ENCODE measurements at places on chromosomes 4 and X.

DNA sequence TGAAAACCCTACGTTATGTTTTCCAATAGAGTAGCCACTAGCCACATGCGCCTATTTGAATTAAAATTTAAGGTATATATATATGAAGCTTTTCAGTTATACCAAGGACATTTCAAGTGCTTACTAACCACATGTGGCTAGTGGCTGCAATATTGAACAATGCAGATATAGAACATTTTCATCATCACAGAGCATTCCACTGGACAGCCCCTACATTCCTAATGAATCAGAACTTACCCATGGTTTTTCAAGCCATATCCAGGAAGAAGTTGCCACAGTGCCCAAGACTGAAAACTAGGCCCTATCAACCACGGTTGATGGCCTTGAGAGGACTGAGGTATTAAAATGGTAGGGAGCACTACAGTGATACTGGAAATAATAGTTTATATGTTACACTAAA is 29.7 kb downstream of the NEK1 start:
- DNase-seq = no peak

DNA sequence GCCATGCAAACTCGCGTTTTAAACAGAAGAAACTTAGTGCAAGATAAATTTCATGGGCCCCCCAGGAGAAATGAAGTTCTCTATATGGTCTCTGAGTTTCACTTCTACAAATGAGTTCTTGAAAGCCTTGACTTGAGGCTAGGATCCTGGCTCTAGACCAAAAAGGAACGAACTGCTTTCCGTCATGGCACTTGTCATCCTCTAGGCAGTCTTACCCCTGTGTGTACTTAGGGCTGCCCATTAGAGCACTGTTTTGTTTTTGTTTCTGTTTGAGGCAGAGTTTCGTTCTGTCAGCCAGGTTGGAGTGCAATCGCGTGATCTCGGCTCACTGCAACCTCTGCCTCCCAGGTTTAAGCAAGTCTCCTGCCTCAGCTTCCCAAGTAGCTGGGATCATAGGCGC is 29.0 kb downstream of the RNF4 start:
- no peak for DNase-seq

- no peak for DNase-seq
Observed at GRCh38 chr4:175927121-175927520, 115.1 kb upstream of the GPM6A start.

- DNase-seq = no peak
Observed at GRCh38 chrX:44068043-44068442, 94.9 kb upstream of the NDP start.

GRCh38 chr4:26061248-26061986 is 147.4 kb downstream of the SMIM20 start:
- DNase-seq = no peak

GRCh38 chrX:39614680-39614998 is 483.1 kb downstream of the BCOR start:
- DNase-seq = no peak

DNA sequence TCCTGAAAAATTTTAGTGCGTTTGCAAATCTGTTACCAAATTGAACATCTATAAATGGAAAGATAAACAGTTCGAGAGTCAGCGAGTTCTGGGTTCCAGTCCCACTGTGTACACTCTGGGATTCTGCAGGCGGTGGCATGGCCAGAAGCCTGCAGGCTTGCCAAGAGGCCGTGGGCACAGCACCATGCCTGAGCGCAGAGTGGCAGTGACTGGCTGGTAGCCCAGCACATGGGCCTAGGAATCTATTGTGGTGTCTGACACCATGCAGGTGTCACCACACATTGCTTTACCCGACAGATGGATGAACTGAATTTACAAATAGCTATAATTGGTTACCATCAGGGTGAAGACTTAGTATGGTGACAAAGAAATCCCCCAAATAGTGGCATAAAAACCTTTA is 71.7 kb upstream of the TLR3 start:
- no peak for DNase-seq

DNA sequence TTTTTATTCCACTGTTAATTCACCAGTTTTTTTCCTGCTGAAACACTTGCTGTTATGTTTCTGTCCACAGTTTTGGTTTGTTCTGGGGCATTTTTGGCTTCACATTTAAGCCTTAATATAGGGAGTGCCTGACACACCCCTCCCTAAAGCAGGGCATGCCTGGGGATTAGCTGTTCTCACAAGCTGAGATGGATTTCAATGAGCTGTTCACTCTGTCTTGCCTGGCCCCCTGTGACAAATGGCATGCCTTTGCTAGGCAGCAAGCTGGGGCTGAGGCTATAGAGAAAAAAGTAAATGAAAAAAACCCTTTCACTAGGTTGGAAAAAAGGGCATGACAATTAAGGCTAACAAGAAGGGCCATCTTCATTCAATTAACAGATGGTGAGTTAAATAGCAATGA is 22.4 kb downstream of the LPAR4 start:
- DNase-seq = no peak

DNA sequence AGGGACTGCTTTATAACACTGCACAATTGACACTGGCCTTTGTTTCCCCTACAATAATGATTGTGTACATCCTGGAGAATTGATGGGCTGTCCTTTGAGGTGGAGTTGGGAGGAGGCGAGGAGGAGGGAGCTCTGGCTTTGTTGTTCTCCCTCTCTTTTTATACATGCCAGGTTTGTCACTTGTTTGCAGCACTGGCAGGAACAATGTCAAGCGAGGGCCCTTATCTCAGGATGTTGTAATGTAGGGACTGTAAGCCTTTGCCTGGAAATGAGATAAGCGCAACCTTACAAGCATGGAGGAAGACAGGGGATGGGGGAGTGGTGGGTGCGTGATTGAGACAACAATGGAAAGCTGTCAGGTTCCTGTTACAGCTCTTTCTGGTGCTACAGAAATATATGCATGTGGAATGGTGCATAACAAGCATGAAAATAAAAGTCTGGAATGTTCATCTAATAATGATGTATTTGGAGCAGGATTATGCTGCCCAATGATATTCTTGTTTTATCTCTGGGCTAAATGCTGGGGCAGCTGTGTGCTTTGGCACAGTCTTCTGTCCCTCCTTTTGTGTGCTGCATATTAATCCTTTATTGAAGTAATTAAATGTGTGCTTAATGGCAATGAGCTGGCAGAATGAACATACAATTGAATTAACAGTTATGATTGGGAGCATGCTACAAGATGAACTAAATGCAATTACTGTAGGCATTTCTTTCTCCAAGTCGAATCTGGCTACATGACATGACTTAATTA is 294.4 kb downstream of the GPAT3 start:
- peak; percentile 51 for DNase-seq

DNA sequence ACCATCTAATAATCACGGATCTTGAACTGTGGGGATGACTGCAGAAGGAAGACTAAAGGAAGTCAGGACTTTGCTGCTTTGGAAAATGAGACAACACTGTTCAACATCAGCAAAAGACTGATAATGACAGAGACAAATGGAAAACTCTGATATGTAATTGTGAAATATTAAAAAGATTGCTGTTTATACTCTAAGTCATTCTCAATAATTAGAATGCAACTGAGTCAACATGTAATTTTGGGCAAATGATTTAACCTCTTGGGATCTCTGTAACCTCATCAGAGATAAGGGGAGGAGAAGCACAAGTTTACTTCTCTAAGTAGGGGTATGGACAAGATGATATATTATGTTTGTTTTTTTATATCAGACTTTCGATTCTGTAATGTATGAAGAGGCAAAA is 121.9 kb downstream of the GASK1B start:
- DNase-seq = no peak

DNA sequence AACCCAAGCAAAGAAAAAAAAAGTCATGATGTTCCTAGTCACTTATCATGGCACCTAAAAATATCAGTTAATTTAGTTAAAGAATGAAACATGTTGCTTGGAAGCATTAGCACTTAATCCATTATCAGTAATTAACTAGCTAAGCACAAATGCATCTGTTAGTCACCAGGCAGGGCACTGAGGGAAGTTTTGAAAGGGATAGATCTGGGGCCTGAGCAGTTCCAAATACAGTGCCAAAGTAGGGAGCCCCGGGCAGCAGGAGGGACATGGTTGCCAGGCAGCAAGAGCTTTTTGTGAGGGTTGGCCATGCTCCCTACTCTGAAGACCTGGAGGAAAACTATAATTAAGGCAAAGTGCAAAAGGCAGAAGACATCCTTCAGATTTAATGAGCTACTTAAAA is 62.0 kb downstream of the PHKA1 start:
- DNase-seq = no peak

DNA sequence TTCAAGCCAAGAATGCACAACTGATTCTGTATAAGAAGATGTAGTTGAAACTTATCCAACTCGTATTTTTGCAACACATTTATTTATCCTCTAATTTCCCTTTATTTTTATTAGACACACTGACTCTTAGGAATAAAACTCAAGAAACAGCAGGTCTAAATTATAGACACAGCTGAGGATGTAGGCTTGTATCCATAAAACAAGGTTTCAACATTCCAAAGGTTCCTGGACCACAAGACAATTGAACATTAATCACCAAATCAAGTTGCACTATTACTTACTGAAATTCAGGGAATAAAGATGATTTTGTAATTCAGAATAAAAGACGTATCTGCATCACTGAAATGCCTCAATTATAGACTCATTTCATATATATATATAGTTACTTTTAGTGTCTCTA is 683.5 kb upstream of the GRIA3 start:
- DNase-seq = no peak

DNA sequence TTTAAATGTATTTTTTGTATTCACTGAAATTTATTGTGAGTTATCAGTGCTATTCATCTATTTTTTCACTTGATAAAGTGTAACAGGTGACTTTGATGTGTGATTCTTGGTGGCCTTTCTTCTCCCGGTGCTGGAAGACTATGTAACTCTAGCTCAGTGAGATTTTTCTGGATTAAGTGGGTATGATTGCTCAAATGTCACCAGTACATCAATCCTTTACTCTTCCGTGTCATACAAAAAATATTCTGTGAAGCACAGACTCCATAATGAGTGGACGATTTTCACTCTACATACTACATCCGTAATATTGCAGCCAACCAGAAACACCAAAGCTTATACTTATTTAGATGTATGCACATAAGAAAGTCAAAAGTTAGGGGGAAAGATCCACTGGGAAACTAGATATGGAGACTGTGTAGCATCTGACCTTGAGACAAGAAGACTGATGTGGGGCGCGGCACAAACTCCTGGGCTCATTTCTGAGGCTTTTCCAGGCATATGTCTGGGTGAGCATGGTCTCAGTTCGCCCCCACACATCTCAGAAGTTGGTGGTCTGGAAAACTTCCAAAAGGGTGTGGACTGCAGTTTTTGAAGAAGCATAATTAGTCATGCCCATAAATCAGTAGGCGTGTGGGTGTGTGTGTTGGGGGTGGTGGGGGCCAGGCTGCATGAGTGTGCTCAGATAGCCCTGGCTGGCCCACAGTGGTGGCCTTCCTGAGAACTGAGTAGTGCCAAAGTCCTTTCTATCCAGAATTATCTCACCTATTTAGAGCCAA is 53.9 kb upstream of the TENM3 start:
- DNase-seq = no peak

- no peak for DNase-seq
Observed at GRCh38 chr4:2151544-2151943, 90.4 kb downstream of the HAUS3 start.

DNA sequence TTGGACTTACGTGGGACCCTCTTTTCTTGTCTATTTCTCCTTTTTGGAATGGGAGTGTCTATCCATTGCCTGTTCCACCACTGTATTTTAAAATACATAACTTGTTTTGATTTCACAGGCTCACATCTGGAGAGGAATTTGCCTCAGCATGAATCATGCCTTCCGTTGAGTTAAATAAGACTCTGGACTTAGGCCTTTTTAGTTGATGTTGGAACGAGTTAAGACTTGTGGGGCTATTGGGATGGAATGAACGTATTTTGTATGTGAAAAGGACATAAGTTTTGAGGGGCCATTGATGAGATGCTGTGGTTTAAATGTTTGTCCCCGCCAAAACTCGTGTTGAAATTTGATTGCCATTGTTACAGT is 66.2 kb downstream of the BEX3 start:
- no peak for DNase-seq

DNA sequence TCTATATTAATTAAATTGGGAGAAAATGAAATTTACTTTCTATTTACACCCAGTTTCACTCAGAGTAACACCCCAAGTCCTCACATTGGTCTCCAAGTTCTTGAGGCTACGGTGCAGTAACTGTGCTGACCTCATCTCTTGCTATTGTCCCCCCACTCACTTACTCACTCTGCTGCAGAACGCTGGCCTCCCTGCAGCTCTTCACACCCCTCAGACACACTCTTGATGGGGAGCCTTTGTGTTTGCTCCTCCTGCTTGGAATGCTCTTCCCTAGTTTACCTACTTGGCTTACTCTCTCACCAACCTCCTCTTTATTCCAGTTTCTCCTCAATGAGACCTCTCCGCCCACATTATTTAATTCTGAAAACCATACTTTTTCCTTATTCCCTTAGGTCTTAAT is 22.2 kb upstream of the SPARCL1 start:
- no peak for DNase-seq

DNA sequence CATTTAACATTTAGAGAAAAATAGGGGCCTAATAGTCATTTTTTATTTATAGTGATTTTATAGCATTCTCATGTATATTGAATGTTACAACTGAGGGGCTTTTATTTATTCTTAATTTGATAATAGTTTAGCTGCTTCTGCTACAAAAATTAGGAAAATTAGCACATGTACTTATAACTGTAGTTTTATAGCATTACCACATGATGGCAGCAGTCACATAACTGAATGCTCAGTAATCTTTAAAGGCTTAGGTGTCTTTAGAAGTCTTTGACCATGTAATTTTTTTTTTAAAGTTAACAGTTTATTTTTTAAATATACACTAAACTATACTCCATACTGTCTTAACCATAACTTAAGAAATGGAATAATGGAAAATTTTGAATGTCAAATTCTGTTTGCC is 136.6 kb downstream of the STAG2 start:
- DNase-seq = no peak

GRCh38 chr4:48047896-48048295 is 31.3 kb downstream of the NIPAL1 start:
- no peak for DNase-seq

DNA sequence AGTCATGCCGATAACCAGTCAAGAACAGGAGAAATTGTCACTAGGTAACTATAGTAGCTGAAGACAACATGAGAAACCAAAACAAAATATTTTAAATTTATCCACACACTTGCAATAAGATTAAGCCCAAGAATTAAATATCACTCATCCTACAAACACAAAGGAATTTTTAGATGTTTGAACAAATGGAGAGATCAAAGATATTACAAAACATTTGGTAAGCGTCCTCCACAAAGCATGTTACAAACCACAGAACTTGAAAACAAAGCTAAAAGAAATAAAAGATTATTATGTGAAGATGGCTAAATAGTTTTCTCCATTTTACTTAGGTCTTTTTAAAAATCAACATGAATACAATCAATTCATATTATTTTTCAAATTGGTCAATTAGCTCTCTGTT is 631.9 kb upstream of the INTU start:
- DNase-seq = no peak

GRCh38 chr4:164239433-164239832 is 514.5 kb upstream of the SMIM31 start:
- DNase-seq = no peak

- DNase-seq = no peak
Observed at GRCh38 chrX:13702111-13702789, 13.3 kb downstream of the RAB9A start.

- no peak for DNase-seq
Observed at GRCh38 chr4:78410676-78411075, 140.9 kb upstream of the ANXA3 start.

- DNase-seq = no peak
Observed at GRCh38 chrX:18461431-18461830, 36.0 kb downstream of the CDKL5 start.

Data from NCI-H748 treated with DMSO at 0.1 percent for 48 hours (cell line).